Karpas-422 (cell line): ENCODE measurements at places on chromosomes 5 and 9.
A peak's percentile ranks its signal among the peaks of the same experiment; 100 is the strongest.

DNA sequence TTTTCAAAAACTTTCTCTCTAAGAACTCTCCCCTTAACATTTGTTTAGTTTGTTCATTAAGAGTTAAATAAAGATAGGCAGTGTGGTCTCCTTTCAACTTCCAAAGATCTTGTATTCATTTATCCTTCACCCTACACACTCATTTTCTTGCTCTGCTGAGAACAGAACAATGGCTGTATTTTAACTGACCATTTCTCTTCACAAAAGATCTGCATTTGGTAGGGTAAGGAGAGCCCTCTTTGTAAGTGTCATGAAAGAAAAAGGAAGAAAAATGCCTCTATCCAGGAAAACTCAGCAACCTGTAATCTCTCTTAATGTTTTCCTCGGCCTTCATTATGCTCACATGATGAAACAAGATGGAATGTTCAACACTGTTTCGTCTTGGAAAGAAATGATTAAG, 193.7 kb upstream of the TLE4 start:
- no peak for DNase-seq

- DNase-seq, result no peak
These were observed 25.4 kb upstream of the DCP2 start for GRCh38 chr5:112951124-112951702.

DNA sequence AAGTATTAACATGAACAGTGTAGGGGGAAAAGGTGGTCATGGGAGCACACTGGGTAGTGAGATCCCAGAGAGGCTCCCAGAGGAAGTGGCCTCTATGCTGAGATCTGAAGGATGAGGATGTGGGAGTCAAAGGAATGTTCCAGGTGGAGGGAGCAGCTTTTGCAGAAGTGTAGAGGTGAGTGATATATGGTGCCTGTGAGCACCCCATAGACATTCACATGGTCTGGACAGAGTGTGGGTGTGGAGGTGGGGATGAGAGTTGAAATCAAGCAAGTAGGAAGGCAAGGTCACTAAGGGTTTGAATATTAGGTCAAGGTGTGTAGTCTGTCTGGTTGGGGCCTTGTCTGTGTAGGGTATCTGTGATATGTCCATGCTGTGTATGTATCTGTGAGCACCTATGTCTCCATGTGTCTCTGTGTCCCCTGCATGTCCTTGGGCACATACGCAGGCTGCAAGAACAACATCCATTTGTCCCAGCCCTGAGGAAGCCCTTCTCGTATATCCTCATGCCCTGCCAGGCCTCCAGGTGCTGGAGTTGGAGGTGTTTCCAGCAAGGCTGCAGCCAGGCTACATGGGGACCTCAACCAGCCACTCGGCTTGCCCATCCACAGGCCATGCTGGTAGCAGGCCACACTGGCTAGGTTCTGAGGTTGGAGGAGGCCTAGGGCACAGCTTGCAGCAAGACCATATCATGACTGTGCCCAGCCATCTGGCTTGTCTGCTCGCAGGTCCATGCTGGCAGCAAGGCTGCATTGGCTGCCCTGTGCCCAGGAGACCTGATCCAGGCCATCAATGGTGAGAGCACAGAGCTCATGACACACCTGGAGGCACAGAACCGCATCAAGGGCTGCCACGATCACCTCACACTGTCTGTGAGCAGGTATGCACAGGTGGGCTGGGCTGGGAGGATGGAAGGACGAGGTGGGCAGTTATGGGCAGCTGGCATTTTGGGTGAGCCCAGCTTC, 4.7 kb downstream of the PDLIM4 start:
- no peak for DNase-seq

- no peak for DNase-seq
These were observed 36.1 kb downstream of the CERT1 start for GRCh38 chr5:75475364-75475763.

- no peak for DNase-seq
These were observed 26.9 kb upstream of the OLFM1 start for GRCh38 chr9:135060461-135061116.

DNA sequence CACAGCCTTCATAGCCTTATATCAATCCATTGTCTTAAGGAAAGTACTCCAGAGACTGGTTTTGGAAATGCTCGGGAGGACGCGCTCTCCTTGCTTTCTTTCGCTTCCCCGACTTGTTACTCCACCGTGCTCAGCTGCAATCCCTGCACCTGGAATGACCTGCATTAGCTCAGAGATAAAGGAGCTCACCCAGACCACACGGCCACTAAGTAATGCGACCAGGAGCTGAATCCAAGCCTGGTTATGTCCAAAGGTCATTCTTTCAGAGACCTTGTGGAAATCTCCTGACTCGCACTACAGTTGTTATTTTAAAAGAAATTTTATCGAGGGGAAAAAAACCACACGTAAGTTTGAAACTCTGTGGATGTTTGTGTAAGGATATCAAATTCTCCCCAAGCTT, 135.3 kb upstream of the DPYSL3 start:
- no peak for DNase-seq

DNA sequence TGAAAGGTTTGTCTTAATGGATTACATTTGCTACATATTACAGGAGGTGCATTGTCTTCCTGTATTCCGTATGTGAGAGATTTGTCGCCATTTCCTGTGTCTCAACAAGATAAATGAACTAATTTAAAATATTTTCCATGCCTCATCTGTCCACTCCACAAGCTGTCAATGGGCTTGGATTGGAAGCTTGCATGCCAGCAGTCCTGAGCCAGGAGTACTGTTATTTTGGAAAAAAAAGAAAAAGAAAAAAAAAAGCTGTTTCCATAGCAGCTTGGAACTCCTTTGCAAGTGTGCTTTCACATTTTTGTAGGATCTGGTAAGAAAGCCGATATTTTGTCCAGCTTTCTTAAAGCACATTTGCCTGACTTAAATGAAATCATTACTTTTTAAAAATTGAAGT, 330.8 kb downstream of the KDM4C start:
- no peak for DNase-seq

DNA sequence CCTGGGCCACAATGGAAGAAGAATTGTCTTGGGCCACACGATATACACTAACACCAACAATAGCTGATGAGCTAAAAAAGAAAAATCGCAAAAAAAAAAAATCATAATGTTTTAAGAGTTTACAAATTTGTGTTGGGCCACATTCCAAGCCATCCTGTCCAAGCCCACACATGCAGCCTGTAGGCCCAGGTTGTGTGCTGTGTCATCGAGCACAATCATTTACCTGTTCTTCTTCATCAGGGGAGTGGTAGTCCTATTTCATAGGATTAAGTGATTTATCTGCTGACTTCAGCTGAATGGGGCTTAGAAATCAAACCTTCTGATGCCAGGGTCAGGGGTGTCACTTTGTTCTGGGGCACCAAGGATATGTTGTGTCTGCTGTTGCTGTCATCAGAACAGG, 44.6 kb upstream of the ELL2 start:
- no peak for DNase-seq

- DNase-seq, result peak; percentile 57
These were observed 349.9 kb downstream of the PIK3R1 start for GRCh38 chr5:68565427-68565826.

DNA sequence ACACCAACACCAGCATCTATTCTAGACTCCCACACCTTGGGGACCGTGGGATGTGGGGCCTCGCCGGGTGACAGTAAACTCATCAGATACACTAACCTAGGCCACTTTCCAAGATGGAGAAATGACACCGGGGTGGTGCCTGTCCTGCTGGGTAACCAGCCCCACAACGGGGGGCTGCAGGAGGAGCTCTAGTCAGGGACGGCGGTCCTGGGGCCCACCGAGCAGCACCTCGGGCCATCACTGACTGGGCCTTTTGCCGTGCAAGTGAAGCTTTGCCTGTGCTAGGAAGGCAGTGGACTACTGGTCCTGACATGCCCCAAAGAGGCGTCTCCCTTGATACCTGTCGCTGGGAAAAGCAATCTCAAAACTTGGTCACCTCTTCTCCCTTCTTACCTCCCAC, 260.3 kb upstream of the IRX1 start:
- DNase-seq, result no peak

GRCh38 chr9:36995927-36996705, 38.0 kb downstream of the PAX5 start:
- peak; percentile 69 for DNase-seq

DNA sequence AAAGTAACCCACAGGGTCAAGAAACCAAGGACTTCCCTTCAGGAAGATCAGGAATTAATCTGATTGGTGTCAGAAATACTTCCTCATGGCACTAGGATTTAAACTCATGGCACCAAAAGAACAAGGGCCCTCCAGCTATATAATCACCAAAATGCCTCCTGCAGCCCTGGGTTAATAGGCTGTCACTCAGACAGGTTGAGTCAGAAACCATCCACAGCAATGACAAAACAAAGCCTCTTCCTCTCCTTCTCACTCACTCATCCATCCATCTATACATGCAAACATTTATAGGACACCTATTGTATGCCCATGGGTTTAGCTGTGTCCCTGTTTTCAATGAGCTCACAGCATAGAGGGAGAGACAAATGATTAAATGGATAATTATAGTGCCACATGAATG, 62.5 kb upstream of the SPOCK1 start:
- DNase-seq, result no peak

DNA sequence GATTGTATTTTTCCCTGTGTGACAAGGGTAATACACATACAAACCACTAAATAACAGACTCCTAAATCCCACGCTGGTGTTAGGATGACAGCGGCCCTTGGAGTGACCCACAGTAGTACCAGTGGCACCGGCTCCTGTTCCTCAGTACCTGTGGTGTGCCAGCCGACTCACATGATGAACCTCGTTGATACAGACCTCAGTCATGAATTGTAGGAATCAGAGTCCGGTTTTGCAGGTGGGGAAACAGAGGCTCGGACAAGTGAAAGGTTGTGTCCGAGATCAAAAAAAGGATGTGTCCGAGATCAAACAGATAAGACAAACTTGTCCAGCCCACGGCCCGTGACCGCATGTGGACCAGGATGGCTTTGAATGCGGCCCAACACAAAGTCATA, 78.0 kb downstream of the AMBP start:
- no peak for DNase-seq

- peak; percentile 72 for DNase-seq
These were observed 37.0 kb upstream of the RAB3C start for GRCh38 chr5:58545912-58546311.

DNA sequence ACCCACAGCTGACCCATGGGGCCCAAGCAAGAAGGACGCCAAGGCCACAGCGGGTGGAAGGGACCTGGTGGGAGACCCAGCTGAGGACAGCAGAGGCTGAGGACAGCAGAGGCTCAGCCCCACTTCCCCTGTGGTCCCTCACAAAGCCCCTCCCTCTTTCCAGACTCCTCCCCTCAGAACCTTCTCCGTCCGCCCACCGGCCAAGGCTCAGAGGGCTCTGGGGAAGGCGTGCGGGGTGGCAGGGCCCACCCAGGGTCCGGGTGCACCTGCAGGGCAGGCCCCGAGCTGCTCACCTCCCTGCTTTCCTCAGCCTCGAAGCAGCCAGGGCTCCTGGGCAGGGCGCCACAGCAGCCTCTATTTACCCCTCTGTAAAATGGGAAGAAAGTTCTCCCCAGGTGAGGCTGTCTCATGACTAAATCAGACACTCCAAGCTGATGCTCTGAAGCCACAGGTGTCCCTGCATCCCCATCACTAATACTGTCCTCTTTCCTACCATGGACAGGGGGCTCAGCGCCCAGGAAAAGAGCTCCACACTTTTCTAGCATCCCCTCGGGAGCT, 137.9 kb upstream of the PPP1R26 start:
- no peak for DNase-seq

GRCh38 chr5:81146031-81146430, 87.1 kb upstream of the CKMT2 start:
- no peak for DNase-seq

- no peak for DNase-seq
These were observed 21.1 kb downstream of the SPARC start for GRCh38 chr5:151665613-151666012.

DNA sequence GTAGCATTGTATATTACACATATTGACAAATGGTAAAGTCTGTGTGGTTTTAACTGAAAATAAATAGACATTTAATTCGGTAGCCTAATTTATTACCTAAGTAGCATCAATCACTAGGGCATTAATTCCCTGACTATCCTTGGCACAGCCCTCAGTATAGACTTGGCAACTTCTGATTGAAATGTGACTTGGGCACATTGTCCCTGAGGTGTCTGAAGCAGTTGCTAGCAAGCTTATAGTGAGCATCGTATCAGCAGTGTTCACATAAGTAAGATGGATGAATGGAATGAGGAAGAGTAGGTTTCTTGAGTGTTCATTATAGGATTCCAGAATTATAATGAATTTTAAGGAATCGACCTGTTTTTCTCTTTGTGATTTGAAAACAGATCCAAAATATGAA, 16.1 kb downstream of the LURAP1L start:
- no peak for DNase-seq

DNA sequence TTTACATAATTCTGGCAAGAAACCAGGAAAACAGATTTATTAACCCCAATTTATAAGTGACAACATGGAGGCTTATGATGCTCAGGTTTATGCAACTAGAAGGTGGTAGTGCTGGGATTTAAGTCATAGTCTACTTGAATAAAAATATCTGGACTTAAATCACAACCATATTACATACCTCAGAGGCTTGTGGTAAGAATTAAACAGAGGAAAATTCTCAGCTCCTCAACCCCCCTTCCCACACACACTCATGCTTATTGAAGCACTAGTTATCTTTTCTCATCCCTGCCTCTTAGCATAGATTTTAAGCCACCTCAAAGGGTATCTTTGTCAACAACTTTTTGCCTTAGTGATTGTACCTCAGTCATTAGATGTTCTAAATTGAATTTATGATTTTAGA, 731.0 kb downstream of the PRELID2 start:
- no peak for DNase-seq

- no peak for DNase-seq
These were observed 896 bp upstream of the PCSK5 start for GRCh38 chr9:75889577-75889976.

DNA sequence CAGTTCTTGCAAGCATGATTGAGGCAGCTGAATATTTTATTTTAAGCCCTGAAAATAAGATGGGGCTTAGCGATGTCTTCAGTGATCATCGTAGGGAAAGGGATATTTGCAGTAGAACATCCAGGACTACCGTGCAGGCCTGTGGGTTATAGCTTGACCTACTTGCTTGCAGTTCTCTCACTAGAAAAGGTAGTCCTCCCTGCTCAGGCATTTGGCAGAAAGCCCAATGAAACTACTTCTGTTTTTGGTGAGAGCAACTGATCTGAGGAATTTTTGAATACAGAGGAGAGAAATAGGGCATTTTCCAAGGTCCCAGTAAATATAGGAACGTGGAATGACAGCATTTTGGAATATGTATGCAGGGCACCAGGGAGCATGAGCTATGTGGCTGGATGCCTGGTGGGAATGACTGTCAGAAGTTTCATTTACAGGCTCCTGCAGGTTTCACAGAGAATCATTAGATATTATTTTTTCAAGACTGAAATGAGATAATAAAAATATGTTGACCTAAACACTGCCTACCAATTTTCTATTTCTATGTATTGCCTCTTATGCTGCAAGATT, 417.9 kb upstream of the ACTBL2 start:
- DNase-seq, result no peak

DNA sequence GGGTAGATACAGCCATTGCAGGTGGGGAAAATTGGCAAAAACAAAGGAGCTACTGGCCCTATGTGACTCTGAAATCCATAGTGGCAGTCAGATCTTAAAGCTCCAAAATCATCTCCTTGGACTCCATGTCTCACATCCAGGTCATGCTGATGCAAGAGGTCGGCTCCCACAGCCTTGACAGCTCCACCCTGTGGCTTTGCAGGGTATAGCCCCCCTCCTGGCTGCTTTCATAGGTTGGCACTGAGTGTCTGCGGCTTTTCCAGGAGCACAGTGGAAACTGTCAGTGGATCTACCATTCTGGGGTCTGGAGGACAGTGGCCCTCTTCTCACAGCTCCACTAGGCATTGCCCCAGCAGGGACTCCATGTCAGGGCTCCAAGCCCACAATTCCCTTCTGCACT, 1190.1 kb downstream of the CDH12 start:
- peak; percentile 56 for DNase-seq

GRCh38 chr5:108266242-108266641, 115.7 kb downstream of the FBXL17 start:
- no peak for DNase-seq
